ENCODE measurements at places on chromosomes 6 and 20.

GRCh38 chr6:138691595-138692057 lies 81.9 kb upstream of the CCDC28A start:
- no peak for DNase-seq

DNA sequence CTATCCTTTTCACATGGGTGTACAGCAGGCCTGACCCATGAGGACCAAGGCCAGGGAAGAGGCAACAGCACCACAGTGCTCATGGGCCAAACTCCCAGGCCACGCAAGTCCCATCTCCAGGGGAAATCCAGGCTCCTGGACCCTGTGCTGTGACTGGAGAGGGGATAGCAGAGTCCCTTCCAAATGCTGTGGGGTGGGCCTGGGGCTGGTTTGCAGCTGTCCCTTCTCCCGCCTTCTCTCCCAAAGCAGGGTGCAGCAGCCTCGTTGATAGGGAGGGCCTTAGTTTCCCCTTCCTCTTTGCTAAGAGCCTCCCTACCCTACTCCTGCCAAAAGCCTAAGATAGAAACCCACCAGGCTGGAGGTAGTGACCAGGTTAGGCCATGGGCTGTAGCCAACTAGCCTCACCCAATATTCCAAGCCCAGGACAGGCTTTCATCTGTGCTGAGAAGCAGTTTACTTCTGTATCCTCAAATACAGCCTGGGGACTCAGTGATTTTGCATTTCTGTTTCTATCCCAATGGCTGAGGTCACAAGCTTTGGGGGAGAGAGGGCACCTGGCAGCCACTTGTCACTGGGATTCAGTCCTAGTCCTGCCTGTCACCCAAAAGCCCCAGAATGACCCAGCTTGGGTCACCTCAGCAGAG lies 1.4 kb downstream of the CTSZ start:
- DNase-seq: no peak

DNA sequence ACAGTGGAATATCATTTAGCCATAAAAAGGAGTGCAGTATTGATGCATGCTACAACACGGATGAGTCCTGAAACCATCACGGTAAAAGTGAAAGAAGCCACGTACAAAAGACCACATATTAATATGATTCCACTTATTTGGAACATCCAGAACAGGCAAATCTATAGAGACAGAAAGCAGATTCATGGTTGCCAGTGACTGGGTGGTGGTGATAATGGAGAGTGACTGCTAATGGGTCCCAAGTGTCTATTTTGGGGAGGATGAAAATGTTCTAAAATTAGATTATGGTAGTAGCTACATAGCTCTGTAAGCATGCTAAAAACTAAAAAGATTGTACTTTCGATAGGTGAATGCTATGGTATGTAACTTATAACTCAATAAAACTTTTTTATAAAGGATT lies 18.4 kb upstream of the CCND3 start:
- DNase-seq: no peak

DNA sequence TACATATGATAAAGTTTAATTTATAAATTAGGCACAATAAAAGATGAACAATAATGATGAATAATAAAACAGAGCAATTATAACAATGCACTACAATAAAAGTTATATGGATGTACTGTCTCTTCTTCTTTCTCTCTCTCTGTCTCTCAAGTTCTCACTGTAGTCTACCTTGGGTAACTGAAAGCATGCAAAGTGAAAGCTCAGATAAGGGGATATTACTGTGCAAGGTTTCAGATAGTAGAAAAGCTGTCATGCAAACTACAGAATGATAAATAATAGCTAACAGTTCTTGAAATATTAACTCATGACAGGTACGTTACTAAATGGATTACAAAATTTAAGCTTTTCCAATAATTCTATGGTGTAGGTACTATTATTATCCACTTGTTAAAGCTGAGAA lies 311.9 kb upstream of the PRDM1 start:
- DNase-seq: no peak

GRCh38 chr6:161522276-161522675 lies 248.4 kb upstream of the AGPAT4 start:
- no peak for DNase-seq

DNA sequence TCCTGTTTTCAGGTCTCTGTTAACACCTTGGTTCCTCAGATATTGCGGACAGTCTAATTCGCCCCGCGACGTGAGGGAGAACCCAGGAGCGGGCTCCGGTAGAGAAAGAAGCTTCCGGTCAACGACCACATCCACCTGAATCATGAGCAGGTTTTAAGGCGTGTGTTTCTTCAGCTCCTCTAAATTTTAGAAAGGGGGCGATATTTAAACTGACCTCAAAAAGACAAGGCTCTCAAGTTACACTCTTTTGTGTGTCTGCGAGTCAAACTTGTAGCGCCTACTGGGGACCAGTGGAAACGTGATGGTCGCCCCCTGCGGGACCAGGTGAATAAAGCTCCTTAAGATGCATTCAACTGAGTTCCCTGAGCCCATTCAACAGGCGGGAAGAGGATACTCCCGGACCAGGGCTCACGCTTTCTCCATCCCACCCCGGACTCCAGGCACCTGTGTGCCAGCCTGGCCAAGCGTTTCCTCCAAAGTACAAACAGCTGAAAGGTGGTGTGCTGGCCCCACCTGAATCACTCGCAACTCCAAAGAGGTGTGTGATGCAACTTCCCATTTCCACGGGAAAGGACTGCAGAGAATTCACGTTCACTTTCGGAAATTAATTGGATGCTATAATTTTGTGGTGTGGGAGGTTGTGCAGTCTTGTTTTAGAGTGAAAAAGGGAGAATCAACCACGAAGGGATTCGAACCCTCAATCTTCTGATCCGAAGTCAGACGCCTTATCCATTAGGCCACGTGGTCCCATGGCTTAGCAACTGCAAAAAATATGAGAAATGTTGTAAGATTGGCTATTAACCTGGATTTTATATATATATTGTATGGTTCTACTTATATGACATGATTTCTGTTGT lies 17.0 kb downstream of the GPX5 start:
- peak; percentile 60 for DNase-seq

- DNase-seq: no peak
Observed at GRCh38 chr20:48714764-48715163, 113.0 kb downstream of the PREX1 start.

GRCh38 chr6:134746140-134746539 lies 203.8 kb downstream of the ALDH8A1 start:
- DNase-seq: no peak

- peak; percentile 1 for DNase-seq
Observed at GRCh38 chr6:120147071-120147871, 797.7 kb upstream of the MAN1A1 start.

- DNase-seq: no peak
Observed at GRCh38 chr6:25499615-25500235, 152.3 kb upstream of the SCGN start.

- DNase-seq: no peak
Observed at GRCh38 chr6:110524305-110524704, 47.9 kb upstream of the SLC22A16 start.

DNA sequence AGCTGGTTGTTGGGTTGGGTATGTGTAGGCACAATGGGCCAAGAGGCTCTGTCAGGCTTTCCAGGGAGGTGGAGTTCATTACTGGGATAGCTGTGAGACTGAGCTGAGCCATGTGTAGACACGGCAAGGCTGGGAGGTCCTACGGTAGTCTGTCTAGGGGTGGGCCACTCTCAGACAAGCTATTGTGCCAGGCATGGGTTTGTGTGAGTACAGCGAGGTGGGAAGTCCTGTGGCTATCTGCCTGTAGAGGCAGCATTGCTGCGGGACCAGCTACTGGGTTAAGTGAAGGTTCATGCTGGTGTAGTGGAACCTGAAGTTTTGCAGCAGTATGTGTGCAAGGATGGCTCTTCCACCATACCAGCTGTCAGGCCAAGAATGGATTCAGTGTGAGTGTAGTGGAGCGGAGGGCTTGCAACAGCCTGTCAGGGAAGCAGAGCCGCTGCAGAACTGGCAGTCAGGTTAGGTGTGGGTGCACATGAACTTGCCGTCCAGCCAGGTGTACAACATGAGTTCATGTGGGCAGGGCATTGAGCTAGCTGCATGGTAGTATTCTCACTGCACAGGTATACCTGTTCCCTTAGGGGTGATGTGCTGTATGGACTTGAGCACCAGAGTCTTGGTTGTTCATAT lies 78.0 kb upstream of the CENPW start:
- DNase-seq: no peak

GRCh38 chr6:24205020-24205492 lies 79.0 kb downstream of the NRSN1 start:
- DNase-seq: no peak

GRCh38 chr6:93365445-93365844 lies 53.9 kb downstream of the EPHA7 start:
- no peak for DNase-seq

DNA sequence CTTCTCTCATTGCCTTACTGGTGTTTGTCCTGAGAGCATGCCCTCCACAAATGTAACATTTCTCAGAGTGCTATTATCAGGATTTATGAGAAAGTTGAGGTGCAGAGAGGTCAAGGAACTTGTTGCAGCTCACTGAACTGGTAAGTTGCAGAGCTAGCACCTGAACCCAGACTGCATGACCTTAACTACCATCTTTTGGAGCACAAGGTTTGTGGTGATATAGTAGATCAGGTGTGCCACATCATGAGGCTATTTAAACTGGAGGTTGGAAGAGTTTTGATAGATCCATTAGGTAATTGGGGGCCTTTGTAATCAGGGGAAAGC lies 112.0 kb upstream of the CITED2 start:
- DNase-seq: no peak

DNA sequence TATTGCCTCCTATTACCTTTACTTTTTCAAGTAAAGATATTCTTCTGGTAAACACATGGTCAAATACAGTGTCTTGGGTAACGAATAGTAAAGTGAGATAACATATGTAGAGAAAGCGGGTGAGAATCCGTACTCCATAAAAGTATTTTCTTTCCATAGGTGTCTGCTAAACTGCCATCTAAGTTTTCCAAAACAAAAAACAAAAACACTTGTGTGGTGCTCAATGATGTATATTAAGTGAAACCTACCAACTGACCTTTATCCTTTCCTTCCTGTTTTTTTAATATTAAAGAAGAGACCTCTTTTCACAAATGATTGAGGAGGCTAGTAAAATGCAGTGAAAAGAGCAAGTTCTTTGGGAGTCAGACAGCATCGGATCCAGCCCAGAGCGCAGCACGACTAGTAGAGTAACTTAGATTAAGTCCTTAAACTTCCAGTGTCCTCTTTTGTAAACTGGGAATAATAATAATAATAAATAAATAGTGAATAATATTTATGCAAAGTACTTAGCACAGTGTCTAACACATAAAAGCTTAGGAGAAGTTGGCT lies 437 bp upstream of the CDKAL1 start:
- DNase-seq: no peak

DNA sequence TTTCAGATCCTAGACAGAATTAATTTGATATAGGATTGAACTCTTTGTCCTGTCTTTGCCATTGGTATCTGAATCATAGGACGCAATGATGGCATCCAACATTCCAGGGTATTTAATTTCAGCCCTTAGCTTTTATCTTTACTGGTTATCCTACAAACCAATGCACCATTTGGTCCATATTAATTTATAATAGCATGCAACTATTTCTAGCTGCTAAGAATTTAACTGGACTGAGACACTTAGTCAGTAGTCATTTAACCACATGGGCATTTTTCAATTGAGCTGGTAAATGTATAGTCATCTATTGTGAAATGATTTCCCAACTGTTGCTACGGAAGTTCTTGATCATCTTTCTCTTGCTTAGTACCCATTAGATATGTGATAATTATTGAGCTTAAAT lies 141.1 kb downstream of the CD164 start:
- DNase-seq: no peak

- peak; percentile 87 for DNase-seq
Observed at GRCh38 chr20:63979557-63980316, at the start of gene SAMD10. Gene SAMD10 (minus strand): TSS chr20:63979642. CDS start chr20:63979467, 175 bp downstream.

GRCh38 chr20:36676701-36677421 lies 30.9 kb upstream of the SLA2 start:
- no peak for DNase-seq
